ENCODE measurements at places on chromosomes 13 and 19.

DNA sequence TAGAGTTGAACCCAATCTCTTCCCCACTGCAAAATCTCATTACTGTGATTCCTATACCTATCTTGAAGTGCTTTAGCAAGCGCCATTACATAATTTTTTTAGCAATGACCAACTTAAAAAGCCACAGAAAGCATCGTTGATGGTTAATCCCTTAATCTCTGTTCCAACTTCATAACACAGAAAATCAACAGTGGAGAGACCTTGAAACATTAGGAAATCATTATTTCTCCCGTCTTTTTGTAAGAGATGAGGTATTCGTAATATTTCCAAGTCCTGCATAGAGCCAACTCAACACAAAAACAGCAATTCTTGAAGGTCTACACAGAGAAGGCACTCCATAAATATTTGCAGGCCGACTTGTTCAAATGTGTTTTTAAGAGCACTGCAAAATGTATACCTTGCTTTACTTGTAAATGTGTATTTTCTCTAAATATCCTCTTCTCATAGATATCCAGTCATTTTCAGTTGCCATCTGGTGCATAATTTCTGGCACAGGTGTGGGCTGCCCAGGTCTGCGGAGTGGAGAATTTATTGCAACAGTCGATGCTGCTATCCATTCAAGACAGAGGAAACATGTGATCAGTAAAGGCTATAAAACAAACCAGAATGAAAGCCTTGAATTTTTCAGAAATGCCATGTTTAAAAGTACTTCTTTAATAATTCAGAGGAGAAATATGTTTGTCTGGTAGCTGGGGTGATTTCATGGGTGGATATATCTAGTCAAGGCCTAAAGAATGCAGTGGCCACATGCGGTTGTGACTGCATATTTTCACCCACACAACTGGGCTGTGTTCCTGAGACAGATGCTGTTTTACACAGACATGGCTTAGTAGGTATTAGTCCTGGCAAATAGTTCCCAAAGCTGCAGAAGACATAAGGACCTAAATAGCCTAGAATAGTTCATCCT is 234.3 kb upstream of the STARD13 start:
- DNase-seq: no peak

GRCh38 chr13:25707726-25708125 is 336.0 kb downstream of the ATP8A2 start:
- DNase-seq: no peak

- DNase-seq: no peak
Observed at GRCh38 chr13:64510747-64511146, 2719.4 kb downstream of the PCDH9 start.

GRCh38 chr19:996051-996838 is 4.0 kb upstream of the GRIN3B start:
- peak; percentile 6 for DNase-seq

Measured in OCI-M1 (cell line).